ENCODE measurements at places on chromosomes 16 and 17. TPM values are rescaled to one million over a fixed set of nuclear protein-coding genes. Genes with fewer than 3 reads are reported as not detected.

GRCh38 chr16:68420366-68420942 is 27.9 kb downstream of the SMPD3 start:
- no peak for DNase-seq

- peak; percentile 44 for DNase-seq
Measured at GRCh38 chr16:66486773-66487579, 59.9 kb downstream of the BEAN1 start.

GRCh38 chr16:87823181-87823929 is 46.0 kb downstream of the SLC7A5 start:
- no peak for DNase-seq

DNA sequence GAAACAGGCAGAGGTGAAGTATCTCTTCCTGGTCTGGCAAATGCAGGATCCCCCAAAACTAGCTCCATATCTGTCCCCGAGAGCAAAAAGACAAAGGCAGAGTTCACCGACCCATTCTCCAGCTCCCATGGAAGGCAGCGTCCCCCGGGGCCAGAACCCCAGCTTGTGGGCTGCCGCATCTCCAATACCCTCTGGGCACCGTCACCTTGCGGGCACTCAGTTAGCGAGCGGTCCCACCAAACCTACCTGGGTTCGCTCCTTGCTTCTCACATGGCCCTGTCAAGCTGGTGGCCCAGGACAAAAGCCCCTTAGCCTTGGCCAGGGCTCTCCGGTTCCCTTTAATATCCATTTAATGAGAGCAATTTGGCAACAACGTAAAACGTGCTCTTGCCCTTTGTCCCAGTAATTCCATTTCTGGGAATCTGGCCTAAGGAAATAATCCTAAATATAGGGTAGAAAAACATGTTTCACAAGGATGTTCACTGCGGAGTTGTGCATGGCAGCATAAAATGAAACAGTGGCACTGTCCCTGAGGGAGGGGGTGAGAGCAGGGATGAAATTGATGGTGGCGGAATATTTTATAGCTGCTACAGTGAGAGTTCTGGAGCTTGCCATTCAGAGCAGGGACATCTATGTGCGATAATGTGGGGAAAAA is 157.1 kb downstream of the CMIP start:
- no peak for DNase-seq

DNA sequence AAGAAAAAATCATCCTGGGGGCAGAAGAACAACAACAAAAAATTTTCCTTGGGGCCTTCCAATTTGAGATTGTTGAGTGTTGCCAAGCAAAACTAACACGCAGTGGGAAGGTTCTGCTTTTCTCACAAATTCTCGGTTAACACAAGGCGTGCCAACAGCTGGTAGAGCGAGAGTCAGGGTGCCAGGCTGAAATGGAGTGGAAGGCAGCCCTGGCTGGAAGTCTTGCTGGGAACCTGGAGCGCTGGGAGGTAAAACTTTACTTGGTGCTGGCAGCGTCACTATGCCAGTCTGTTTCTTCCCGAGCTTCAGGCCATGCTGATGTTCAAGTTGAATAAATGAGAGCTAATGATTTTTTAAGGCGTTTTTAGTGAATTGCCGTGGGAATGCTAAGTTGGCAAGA is 189.4 kb downstream of the WWOX start:
- no peak for DNase-seq

- DNase-seq, result no peak
Measured at GRCh38 chr16:81551151-81551808, 106.7 kb downstream of the CMIP start.

DNA sequence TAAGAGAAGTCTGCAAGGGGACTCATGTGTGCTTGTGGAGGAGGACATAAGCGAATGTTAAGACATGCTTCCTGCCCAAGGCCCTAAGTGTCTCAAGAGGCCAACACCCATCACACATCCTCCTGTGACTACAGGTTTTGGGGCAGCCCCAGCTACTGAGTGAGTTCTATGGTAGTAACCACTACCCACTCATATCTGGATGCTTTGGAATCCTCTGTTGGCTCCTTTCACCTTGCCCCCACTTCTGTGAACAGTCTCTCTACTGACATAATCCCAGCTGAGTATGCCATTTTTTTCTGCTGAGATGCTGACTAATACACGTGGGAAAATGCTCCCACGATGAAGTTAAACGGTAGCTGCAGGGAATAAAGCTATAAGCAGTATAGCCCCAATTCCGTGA is 153.5 kb downstream of the VPS53 start:
- DNase-seq, result no peak

- no peak for DNase-seq
Measured at GRCh38 chr16:2827831-2828520, 2.1 kb upstream of the ZG16B start.

DNA sequence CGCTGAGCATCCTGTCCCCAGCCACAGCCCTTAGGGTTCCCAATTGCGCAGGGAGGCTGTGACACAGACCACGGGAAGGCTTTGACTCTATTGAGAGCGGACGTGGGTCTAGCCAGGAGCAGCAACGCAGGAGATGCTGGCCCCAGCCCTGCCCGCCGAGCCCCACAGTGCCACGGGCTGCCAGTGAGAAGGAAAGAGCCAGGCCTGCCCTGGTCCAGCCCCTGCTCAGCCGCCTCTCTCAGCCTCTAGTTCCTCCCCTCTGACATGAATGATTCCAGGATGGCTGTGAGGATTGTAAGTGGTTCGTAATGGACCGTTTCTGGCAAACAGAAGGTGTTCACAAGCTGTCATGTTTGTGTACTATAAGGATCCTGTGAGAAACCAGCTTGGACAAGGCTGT is 2.5 kb downstream of the BHLHA9 start:
- no peak for DNase-seq

- peak; percentile 82 for DNase-seq
Measured at GRCh38 chr16:1527836-1528811, 5.3 kb upstream of the TMEM204 start.

- no peak for DNase-seq
Measured at GRCh38 chr17:44773140-44773539, 14.4 kb downstream of the ADAM11 start.

- DNase-seq, result no peak
Measured at GRCh38 chr17:28997806-28998205, 8.0 kb downstream of the SEZ6 start.

GRCh38 chr16:65289022-65289421 is 167.2 kb upstream of the CDH11 start:
- peak; percentile 81 for DNase-seq

DNA sequence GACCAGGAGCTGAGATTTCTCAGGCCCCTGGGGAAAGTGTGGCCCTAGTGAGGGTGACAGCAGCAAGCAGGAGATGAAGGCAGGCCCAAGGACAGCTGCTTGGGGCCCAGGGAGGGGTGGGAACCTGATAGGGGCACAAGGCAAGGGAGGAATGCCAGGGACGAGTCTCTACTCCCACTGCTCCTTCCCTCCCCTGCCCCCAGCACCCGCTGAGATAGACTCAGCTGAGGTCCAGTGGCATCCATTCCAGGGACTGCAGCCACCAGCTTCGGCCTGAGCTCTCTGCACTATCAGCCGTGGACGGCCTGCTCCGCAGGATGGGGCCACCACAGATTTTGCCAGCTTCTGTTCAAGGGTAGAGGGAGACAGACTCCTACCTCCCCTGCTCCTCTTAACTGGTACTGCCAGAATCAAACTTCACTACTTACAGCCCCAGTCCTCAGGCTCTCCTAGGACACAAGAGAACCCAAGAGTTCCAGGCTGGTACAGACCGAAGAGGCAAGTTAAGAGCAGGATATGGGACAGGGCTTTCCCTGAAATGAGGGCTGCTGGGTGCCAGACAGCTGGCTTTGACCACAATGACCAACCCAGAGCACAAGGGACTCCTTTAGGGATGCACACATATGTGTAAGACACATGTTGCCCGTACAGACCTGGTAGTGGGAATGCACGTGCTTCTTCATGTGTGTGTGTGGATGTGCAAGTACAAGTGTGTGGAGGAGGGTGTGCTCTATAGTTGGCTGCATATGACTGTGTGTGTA is 5.5 kb downstream of the CACNB1 start:
- DNase-seq, result peak; percentile 14

GRCh38 chr16:27472091-27473020 is 70.4 kb downstream of the IL21R start:
- DNase-seq, result no peak

DNA sequence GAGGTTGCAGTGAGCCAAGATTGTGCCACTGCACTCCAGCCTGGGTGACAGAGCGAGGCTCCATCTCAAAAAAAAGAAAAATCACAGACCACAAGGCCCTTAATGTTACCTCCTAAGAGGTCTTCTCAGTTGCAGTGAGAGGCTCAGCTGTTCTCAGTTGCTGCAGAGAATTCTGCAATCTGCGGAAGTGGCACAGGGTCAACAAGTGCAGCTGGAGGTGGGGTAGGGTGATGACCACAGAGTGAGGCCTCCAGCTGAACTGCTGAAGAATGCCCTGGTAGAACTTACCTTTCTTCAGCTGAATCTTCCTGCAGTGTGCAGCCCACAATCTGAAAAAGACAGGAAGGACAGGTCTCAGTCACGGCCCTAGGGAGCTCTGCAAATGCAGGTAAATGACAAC is 26.3 kb downstream of the CNTNAP1 start:
- no peak for DNase-seq

- DNase-seq, result no peak
Measured at GRCh38 chr17:70871180-70871818, 702.0 kb downstream of the KCNJ2 start.

- DNase-seq, result no peak
Measured at GRCh38 chr16:81526199-81526598, 81.6 kb downstream of the CMIP start.

DNA sequence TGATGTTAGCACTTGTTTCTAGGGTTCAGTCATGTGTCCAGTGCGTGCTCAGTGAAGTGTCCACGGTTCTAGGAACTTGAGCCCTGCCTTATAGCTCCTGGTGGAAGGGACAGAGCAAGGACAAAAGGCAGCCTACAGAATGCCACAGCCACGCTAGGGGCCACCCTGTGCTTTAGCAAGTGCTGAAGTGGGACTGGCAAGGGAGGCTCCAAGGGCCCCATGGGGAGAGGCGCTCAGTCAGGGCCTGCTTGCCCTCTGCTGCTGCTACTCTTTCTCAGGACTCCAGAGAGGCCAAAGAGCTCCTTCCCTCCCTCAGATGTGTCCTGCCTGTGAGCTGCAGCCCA is 6.8 kb downstream of the NT5C start:
- no peak for DNase-seq

- no peak for DNase-seq
Measured at GRCh38 chr17:12592941-12593340, 72.7 kb upstream of the MYOCD start.

DNA sequence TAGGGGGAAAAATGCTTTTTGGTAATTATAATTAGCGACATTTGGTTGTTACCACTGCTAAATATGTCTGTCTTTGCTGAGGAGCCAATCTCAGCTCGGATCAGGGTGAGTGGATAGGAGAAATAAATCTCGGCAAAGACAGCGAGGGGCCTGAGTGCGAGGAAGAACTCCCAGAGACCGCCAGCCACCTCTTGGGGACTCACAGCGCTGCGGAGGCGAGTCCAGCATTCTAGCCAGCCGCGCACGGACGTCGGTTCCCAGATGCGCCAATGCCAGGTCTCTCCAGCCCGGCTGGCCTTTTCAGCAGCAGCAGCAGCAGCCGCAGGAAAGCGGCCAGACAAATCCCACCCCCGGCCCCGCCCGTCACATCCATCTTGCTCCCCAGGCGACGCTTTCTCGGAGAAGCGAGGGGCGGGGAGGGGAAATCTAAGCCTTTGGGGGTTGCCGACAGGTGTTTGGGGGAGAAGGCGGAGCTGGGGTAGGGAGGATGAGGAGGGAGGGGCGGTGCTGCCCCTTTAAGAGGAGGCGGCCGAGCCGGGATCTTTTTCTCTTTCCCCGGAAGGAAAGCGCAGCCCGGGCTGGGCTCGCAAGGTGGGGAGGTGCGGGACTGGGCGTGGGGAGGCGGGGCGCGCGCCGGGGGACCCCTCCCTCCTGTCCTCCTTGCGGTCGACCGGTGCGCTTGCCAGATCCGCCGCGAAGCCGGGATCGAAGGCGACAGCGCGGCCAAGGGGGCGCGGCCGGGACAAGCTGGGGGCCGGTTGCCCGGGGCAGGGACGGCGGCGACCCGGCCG is at the start of gene ITGA3:
Gene ITGA3, plus strand, starts transcription at position 685 of the 791 bp plus-strand sequence. CDS start 330 bp downstream, outside the sequence.
- peak; percentile 86 for DNase-seq

DNA sequence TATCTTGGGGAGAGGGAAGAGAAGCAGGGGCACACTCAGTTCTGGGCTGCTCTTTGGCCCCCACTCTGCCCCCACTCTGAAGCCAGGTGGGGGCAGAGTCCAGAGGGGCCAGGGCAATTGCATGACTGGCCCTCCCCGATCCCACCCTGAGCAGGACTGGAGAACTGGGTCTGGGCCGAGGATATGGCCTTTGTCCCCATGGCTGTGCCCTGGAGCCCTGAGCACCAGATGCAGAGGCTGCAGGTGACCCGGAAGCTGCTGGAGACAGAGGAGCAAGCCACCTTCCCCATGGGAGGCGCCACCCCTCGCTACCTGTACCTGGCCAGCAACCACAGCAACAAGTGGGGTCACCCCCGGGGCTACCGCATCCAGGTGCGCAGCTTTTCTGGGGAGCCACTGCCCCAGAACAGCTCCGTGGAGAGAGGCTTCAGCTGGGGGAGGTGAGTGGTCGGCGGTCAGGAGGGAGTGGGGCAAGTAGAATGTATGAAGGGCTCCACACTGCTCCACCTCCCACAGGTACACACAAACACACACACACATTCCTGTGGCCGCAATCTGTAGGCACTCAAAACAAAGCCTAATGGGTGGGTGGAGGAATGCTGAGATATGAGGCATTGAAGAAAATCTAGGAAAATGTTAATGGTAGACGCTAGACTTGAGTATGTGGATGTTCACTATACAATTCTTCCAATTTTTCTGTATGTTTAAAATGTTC is 21.4 kb downstream of the AOC3 start:
- no peak for DNase-seq

DNA sequence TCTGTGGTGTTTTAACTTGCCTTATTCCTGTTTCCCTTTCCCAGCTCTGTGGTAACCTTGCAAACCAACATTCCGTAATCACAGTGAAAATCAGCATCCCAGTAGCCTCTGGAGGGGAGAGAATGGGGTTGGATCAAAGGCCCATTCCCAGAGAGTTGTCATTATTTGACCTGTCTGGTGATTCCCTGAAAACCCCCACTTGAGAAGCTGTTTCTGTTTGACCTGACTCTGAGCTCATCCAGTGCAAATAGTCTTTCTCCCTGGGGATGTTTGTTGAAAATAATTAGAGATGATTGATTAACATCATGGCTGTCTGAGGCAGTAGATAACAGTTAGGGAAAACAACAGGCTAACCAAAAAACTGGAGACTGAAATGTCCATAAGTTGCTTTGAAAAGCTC is 3.0 kb downstream of the CACNG1 start:
- no peak for DNase-seq

The C16orf92 gene
- polyA plus RNA-seq, result not detected

The CCT6B gene
- polyA plus RNA-seq, result 2.9 TPM

The CLEC19A gene
- polyA plus RNA-seq, result not detected

The TNP2 gene
- polyA plus RNA-seq, result not detected

The TP53TG3 gene
- not detected for polyA plus RNA-seq

The CCL2 gene
- polyA plus RNA-seq, result 121 TPM

The SOX15 gene
- 1.9 TPM for polyA plus RNA-seq

The KRTAP4-3 gene
- not detected for polyA plus RNA-seq

The ZSWIM7 gene
- polyA plus RNA-seq, result 57.9 TPM

The GNG13 gene
- polyA plus RNA-seq, result not detected

The DNAJC7 gene
- 148 TPM for polyA plus RNA-seq

The ZNF232 gene
- 7.1 TPM for polyA plus RNA-seq

The USP43 gene
- polyA plus RNA-seq, result 0.97 TPM

The GALK1 gene
- 1.4 TPM for polyA plus RNA-seq

The KCNJ2 gene
- 0.91 TPM for polyA plus RNA-seq

The CDH11 gene
- polyA plus RNA-seq, result 22.4 TPM

The KRT33B gene
- polyA plus RNA-seq, result not detected

The LRRC37B gene
- polyA plus RNA-seq, result 10.2 TPM

Measured in adrenal gland (tissue), 19 donors.